Activated T-helper 9 cell treated with anti-CD3 and anti-CD28 coated beads, Interleukin-2, amount 50 U/mL, for 16 hours (primary cell): ENCODE measurements at places on chromosomes 1 and 21.

DNA sequence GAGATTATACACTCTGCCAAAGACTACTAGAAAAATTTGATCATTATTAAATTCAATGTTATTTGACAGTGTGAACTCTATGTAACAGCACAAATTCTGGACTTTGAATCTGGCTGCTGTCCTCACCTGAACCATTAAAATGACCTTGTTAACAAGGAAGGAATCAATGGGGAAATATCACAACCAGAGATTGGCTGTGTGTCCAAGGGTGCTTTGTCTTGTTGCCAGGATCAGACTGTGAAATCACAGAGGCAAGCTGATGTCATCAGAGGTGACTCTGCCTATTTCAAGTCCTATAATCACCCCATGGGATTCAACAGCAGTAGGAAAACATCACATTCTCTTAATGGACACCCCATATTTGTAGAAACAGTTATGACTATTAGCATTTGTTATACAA lies 46.8 kb downstream of the ADAMTS5 start:
- DNase-seq: no peak

DNA sequence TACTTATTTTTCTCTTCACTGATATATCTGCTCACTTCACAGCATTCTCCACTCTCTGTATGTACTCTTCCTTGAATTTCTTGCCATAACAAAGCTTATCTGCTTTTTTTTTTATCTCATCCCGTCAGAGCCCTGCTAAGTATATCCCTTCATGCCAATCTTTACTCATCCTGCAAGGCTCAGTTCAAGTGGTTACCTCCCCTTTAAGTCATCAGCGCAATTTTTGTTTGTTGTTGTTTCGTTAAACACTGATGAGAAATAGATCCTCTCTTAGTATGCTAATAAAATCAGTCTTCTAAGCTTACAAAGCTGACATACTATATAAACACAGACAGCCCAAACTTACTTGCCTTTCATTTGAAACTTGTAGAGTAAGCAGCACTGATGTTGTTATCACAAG lies 17.8 kb downstream of the COL24A1 start:
- no peak for DNase-seq

- DNase-seq: no peak
Measured at GRCh38 chr1:232273011-232273410, 356.9 kb downstream of the SIPA1L2 start.

GRCh38 chr1:111183308-111184069 lies 17.0 kb downstream of the DENND2D start:
- DNase-seq: no peak

GRCh38 chr1:98278055-98278454 lies 357.2 kb upstream of the DPYD start:
- no peak for DNase-seq

DNA sequence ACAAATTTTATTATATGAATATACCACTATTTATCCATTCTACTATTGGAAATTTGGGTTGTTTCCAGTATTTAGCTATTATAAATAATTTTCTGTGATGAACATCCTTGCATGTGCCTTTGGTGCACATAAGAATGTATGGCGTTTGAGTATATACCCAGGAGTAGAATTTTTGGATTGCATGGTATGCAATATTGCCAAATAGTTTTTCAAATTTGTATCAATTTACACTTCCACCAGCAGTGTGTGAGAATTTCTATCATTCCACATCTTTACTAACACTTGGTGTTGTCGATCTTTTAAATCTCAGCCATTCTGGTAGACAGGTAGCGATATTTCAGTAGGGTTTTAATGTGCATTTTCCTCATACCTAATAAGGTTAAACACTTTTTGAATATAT lies 9.2 kb upstream of the FNBP1L start:
- no peak for DNase-seq
